ENCODE measurements at places on chromosomes 16 and 17.
A peak's percentile ranks its signal among the peaks of the same experiment; 100 is the strongest.

DNA sequence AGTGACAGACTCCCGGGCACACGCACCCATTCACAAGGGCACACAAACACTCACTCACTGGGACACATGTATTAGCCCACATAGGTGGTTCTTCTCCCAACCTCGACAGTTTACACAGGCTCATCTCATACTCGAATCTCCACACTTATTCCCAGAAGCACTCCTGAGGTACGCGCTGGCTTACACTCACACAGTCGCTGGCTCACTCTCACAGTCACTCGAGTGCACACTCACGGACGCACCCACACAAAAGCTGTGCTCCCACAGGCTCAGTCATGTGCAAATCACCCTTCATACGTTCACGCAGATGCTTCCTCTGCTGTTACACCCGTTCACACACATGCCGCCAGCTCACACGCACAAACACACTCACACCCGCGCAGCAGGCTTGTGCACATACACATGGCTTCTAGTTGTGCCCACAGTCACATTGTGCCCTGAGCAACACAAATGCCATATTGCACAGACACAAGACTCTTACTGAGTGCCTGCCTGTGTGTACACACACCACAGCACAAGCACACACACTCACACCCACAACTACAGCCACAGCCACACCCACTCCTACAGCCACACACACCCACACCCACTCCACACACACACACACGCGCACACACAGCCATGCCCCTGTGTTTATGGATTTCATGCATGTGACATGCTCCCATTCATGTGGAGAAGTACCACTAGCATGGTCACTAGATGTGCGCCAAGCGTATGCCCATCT, 8.4 kb upstream of the PRR29 start:
- DNase-seq: peak; percentile 1

GRCh38 chr16:30669903-30670824, 11.9 kb downstream of the FBRS start:
- DNase-seq: no peak

DNA sequence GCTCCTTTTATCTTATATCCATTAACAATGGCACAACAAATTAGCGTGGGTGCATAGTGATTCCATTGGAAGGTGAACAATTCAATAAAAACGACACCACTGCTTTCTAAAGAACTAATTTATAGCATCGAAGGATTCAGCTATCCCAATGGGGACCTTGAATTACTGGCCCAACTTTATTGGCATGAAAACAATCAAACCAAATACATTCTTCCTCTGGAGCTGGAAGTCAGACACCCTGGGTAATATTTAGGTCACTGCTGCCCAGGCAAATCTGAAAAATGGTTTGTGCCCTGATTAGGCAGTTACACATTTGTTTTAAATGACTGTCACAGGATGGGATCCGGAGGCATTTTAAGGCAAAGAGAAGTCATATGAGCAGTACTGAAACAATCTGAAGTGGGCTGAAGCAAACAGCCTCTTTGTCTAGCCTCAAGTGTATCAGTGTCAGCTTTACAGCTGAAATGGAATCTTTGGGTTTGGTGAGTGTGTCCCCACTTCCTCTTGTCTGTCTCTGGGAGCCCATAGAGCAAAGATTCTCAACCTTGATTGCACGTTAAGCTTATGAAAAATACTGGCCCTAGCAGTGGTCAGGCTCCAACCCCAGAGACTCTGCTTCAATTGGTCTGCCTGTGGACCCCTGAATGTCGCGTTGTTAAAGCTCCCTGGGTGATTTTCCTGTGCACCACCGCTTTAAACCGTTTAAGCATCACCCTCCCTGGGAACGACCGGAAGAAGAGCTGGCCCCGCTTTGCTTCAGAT, 30.3 kb downstream of the CDK5R1 start:
- DNase-seq: no peak

GRCh38 chr16:4663777-4664465, 29.4 kb upstream of the NUDT16L1 start:
- DNase-seq: no peak

GRCh38 chr17:58576679-58577367, 62.4 kb upstream of the MTMR4 start:
- no peak for DNase-seq

DNA sequence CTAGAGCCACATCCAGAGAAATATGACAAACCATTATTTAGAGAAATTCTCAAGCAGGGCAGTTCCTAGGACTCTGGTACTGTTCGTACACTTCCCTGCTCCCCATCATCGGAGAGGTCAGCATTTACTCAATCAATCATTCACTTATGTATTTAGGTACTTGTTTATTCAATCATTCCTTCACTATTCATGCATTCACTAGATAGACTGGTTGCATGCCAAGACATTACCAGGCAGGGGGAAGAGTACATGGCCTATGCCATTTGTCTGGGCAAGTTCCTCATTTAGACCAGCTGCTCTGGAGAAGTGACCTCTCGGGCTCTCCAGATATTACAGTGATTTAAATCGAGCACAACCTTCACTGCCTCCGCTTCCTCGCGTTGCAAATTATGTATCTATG, 603.4 kb downstream of the KCNJ2 start:
- no peak for DNase-seq

GRCh38 chr17:44137891-44138709, 3.6 kb upstream of the HROB start:
- DNase-seq: peak; percentile 46

DNA sequence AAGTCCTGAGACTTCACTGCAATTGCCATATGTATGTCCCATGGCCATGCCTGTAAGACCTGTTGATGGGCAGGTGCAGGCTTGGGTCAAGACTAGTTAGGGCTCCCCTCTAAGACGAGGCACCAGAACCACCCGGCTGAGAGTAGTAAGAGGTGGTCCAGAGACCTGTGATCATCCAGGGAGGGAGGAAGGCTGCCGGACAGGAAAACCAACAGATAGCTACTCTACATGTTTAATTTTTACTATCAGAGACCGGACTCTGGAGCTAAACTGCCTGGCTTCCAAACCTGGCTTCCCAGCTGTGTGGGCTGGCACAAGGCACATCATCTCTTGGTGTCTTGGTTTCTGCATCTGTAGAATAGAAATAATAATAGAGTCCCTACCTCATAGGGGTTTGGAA, 73.0 kb downstream of the ERCC4 start:
- no peak for DNase-seq

DNA sequence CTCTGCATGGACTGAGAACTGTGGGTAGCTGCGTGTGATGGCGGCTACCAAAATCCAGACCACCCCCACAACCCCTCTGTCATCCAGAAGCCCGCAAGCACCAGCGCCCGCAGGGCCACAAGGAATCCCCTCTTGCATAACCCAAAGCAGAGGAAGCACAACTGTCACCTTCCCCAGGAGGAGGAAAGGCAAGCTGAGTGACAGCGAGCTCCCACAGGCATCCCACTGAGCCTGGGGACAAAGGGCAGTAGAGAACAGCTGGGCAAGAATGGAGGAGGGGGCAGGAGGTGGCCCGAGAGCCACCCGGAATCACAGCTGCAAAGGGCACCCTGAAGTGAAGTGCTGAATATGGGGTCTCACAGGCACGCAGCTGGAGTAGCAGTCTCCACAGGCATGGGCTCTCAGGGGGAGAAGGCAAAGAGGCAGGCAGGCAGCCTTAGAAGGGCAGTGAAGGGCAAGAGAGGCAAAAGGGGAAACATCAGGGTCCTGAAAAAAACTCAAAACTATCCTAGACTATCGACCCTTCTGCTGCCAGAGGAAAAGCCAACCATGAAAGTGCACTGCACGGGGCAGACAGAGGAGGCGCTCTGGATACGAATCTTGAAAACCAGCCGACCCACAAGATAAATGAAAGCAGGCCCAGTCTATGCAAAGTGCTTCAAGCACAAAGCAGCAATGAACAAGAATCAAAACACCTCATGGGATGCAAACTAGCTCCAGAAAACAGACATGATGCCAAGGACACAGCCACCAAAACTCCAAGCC, 17.1 kb downstream of the USP36 start:
- DNase-seq: peak; percentile 46

- DNase-seq: no peak
Observed at GRCh38 chr17:7774055-7774521, 56.5 kb downstream of the DNAH2 start.

GRCh38 chr16:90053902-90054500, 23.1 kb downstream of the PRDM7 start:
- DNase-seq: no peak

GRCh38 chr17:30340801-30341356, 7.0 kb upstream of the TMIGD1 start:
- no peak for DNase-seq

DNA sequence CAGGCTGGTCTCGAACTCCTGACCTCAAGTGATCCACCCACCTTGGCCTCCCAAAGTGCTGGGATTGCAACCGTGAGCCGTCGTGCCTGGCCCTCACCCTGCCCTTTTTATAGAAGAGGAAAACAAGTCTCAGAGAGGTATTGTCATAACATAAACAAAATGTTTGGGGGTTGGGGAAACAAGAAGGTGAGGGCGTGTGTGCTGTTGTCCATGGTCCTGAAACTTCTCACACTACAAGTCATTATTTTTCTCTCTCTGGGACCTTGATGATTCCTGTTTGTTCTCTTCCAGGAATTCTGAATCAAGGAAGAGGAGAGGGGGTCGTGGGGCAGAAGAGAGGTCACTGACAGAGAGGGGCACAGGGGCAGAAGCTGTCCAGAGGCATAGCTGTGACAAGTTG, 160.2 kb upstream of the LHX1 start:
- peak; percentile 76 for DNase-seq

GRCh38 chr16:72886346-72886974, 161.5 kb downstream of the ZFHX3 start:
- no peak for DNase-seq

- DNase-seq: peak; percentile 60
Observed at GRCh38 chr17:40949418-40949817, 12.0 kb upstream of the KRT23 start.

- DNase-seq: no peak
Observed at GRCh38 chr17:40485851-40486521, 15.4 kb downstream of the TNS4 start.

DNA sequence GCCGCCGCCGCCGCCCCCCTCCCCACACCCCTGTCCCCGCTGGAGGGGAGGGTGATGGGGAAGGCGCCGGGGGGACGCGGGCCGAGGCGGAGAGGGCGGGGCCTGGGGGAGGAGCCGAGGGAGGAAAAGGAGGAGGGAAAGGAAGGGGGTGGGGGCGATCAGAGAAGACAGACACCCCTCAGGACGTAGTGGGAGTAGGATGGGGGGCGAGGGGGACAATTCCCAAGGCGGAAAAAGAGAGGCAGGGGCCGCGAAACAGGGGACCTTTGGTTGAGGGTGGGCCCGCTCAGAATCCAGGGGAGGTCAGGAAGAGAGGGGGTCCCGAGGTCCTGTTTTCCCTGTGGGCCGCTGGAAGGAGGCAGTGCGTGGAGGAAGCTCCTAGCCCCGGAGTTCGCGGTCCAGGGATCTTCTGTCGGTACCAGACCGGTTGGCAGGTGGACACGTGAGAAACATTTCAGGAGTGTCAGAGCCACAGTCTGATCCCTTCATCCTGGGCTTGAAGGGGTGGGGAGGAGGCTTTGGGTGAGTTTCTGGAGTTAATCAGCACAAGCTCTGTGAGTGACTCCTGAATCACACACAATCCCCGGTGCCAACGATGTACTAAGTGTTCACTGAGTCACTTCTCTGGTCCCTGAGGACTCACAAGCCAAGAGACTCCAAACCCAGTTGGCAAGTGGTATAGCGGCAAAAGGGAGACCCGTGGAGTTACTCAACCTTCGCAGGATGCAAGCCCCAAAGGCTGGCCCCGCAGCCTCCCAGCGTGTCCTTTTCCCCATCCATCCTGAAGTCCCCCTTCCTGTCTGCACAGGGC, at the start of gene XYLT1:
Gene XYLT1 (minus strand): TSS at position 53 of the 811 bp plus-strand sequence. CDS start 164 bp downstream, outside the sequence.
- DNase-seq: peak; percentile 83

DNA sequence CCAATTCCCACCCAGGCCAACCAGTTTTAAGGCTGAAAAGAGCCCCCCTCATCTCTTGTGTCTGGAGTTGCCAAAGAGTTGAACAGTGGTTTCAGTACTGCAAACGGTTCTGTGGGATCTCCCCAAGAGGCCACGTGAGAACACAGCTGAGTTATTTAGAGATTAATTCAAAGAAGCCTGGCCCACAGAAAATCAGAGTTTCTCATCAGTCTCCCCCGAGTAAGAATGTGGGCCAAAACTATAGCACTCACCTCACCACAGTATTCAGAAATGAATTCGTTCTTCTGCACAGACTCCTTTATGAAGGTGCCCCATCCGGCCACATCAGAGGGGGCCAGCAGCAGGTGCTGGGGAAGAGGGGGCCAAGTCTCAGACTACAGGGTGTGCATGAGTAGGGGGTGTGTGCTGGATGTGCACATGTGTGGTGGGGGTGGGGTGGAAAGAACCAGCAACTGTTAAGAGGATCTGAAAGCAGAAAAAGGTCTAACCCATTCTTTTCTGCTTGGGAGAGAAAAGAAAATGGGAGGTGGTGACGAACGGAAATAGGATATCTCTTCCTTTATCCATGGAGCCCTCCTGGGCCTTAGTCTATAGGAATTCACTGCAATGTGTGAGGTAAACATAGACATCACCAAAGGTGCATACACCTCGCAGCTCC, 22.6 kb downstream of the CNTNAP1 start:
- no peak for DNase-seq

GRCh38 chr17:66426397-66427033, 124.1 kb downstream of the PRKCA start:
- DNase-seq: no peak

DNA sequence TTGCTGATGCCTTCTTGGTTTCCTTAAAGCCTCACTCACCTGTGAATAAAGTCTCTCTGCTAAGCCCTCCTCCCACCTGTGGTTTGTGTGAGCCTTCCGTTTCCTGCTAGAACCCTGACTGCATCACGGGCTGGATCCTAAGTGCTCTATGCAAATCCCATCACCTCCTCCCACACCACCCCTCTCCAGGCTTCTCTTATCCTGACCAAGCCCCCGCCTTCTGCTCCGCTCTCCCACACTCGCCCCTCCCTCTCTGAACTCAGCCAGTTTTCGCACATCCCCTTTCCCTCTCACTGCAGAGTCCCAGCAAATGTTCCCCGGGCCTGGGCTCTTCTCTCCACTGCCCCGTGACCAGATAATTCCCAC, 51.8 kb downstream of the PIMREG start:
- DNase-seq: peak; percentile 63

DNA sequence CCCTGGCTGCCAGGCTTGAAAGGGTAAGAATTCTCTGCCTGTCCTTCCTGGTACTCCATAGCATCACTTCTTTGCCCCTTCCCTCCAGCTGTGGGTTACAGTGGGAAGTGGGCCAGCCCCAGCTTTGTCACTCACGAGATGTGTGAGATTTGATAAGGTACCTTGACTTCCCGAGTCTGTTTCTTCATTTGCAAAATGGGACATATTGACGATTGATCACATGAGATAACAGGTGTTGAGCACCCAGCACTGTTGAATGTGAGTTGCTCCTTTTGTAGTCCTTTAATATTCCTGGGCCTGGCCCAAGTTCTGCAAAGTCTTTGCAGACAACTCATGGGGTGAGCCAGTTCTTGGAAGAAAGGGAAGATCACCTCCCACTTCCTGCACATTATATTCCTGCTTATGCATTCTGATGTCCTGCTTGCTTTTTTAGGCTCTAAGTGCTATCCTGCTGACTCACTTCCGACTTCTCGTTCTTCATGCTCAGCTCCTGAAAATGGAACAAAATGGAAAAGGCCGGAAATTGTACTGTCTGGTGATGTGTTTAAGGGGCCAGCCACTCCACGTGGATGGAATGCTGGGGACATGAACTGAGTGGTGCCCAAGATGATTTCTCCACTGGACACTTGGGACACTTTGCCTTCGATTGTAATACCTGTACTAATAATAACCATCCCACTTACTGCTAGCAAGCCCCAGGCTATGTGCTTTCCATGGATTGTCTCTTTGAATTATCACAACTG, 8.3 kb upstream of the NLK start:
- DNase-seq: no peak

GRCh38 chr17:37117373-37118142, 168.8 kb downstream of the AATF start:
- peak; percentile 44 for DNase-seq

Data from neural progenitor cell (in vitro differentiated cells).